ENCODE measurements at places on chromosomes 6 and 20.

DNA sequence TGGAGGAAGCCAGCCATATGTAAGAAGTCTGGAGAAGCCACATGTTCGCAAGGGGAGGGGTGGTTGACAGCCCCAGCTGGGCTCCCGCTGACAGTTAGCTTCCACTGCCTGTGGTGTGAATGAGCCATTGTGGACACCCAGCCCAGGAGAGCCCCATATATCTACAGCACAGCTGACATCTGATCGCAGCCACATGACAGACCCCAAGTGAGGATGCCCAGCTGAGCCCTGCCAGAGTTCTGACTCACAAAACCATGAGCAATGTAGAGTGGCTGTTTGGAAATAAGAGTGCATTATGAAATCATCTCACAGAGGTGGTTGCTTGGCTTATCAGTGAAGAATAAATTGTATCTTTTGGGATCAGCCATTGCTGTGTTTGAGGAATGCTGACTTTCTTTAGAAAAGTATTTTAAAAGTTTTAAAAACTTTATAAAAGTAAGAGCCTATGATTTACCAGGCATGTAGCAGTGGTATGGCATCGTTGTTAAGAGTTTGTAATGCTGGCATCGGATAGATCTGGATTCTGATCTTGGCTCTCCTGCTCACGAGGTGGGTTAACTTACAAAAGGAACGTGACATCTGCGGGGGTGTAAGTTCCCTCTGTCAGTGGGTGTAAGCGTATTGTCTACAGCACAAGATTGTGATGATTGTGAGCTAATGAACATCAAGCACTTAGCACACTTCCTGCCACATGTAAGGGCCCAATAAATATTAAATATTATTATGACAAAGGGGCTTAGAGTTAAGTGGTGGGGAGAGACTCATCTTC is 24.1 kb downstream of the CFAP61 start:
- DNase-seq = peak; percentile 52

GRCh38 chr6:3006476-3006875 is 6.8 kb downstream of the NQO2 start:
- DNase-seq = no peak

DNA sequence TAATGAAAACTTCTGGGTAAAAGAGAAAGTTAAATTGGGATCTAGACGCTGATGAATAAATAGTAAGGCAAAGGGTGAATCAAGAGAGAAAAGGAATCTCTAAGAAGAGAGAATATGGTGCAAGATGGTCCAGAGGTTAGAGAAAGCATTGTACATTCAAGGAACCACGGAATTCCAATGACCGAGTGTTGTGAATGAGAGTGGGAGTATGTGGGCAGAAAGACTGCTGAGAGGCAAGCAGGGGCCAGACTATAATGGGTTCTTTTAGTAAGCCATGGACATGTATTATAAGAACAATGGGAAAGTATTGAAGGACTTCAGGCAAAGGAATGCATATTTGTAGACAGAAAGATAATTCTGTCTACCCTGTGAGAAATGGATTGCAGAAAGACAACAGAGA is 45.2 kb downstream of the SPTLC3 start:
- DNase-seq = no peak

- no peak for DNase-seq
Observed at GRCh38 chr20:32327087-32327681, 30.9 kb upstream of the ASXL1 start.

GRCh38 chr20:43372051-43372450 is 85.6 kb upstream of the SRSF6 start:
- no peak for DNase-seq

GRCh38 chr6:10416516-10416862 is 1.6 kb upstream of the TFAP2A start:
- no peak for DNase-seq

DNA sequence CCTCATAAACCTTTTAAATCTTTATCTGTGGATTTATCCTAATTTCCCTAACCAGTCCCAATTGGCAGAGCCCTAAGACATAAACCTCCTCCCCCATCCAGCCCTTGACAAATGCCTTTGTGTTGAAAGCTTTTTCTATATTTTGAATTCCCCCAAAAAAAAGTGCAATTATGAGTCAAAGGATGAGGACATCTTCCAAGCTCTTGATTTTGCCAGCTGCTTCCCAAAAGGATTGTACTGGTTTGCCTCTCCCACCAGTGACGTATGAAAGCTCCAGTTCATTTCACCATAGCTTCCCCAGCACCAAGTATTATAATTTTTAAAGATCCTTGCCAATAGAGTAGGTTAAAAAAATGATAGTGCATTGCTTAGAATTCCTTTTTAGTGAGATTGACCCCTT is 38.9 kb downstream of the SIRPA start:
- DNase-seq = peak; percentile 94

All from inflammatory macrophage treated with lipopolysaccharide for 1 hour (primary cell).